Stimulated activated CD4-positive, alpha-beta T cell treated with anti-CD3 and anti-CD28 coated beads, Interleukin-4, amount 100 ng/mL, for 4 hours (primary cell): ENCODE measurements at places on chromosomes 13 and 19.

DNA sequence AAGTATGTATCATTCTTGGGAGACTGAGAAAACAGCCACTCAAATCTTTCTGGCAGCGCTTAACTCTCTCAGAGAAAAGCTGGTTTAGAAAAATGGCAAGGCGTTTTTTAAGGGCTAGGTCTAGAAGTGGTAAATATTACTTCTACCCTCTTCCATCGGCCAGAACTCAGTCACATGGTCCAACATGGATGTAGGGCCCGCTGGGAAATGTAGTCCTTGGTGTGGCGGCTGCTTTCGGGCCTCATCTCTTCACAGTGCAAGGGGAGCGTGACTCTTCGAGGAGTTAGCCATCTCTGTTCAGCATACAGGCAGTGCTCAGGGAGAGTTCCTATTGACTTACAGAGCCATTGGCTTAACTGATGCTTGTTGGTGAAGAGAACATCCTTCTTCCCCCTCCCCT, 6.3 kb downstream of the VSTM2B start:
- DNase-seq: no peak

DNA sequence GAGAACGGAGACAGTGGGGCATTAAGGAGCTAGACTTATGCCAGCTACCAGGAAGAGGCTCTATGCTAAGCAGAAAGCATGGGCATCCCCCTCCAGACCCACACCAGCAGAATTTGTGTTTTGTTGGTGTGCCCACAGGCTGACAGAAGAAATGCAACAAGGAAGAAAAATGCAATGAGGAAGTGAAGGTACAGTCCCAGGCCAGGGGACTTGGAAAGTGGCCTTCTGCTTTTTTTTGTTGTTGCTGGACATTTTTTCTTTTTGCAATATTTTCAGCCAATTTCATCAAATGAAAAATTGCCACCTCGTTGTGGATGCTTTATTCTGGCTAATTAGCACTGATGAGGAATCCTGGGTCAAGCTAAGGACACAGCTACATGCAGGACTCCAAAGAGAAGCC, 167.7 kb downstream of the TSHZ3 start:
- DNase-seq: no peak

DNA sequence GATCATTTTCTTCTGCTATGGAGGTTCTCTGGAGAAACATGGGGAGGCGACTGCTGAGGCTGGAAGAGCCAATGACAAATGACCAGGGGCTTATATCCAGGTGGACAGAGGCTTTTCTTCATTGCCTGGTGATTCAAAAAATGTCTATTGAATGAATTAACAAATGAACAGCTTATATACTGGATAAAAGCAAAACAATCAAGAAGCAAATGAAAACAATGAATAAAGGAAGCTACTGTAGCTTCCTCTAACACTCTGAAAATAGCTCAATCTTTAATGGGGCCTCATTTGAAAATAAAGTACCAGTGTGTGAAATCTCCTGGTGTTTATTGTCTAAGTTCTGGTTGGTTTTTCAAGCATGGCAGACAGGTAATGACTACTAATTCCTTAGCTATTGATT, 167.5 kb upstream of the TMTC4 start:
- DNase-seq: no peak

GRCh38 chr19:35291259-35291658, 702 bp upstream of the MAG start:
- no peak for DNase-seq

GRCh38 chr19:18165794-18166544, 7.6 kb upstream of the IFI30 start:
- DNase-seq: no peak
